ENCODE measurements at places on chromosomes 13 and 19. TPM values are rescaled to one million over a fixed set of nuclear protein-coding genes. Genes with fewer than 3 reads are reported as not detected.

The IGFL4 gene
- total RNA-seq, result not detected

The FCAR gene
- total RNA-seq, result not detected

The COX7A1 gene
- 35.2 TPM for total RNA-seq

The FPR1 gene
- total RNA-seq, result not detected

The FAAP24 gene
- 1.3 TPM for total RNA-seq
